ENCODE measurements at places on chromosomes 6 and 20.

DNA sequence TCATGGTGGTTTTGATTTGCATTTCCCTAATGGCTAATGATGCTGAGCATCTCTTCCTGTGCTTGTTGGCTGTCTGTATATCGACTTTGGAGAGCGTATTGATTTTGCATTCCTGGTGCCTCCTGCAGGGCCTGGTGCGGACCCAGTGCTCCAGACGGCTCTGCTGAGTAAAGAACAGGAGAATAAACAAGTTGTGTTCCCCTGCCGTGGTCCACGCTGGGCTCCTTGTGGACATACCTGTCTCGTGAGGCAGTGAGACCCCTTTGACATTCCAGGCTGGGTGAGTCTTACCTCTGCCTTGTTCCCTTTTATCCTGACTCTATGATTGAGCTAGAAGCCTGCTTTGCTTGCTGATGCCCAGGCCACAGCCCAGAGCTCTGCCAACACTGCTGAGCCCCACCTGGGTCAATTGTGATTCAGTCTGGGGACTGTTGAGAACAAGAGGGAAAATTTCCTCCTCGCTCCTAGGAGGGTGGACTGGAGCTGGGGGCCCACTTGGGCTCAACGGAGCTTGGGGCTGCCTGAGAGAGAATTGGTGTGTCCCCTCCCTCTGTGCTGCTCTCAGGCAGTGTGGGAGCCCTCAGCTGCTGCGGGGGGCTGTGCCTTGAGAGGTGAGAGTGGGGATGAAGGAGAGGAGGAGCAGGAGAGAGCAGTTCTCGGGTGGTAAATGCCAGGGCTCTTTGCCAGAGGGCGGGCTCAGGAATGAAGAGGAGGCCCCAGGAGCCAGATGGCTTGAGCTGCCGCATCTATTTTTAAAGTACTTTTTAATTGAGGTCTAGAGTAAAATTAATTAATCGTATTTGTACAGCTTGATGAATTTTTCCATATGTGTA is 43.7 kb upstream of the PMEPA1 start:
- peak; percentile 51 for DNase-seq

DNA sequence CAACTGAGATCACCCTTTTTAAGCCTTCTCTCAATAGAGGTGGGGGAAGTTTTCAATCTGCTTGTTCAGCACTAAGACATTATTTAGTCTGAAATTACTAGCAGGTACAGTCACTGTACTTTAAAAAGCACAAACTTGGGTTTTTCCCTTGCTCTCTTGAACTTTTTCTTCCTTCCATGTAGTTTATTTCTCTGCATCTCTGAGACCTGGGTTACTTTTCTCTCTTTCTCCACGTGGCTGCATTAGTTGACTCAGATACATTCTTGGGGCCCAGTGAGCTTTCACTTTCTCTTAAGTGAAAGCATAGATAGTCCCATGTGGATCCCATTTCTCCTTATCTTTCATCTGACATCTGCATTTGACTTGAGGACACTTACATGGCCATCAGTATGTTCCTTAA is 433.9 kb upstream of the MAP3K7 start:
- no peak for DNase-seq

DNA sequence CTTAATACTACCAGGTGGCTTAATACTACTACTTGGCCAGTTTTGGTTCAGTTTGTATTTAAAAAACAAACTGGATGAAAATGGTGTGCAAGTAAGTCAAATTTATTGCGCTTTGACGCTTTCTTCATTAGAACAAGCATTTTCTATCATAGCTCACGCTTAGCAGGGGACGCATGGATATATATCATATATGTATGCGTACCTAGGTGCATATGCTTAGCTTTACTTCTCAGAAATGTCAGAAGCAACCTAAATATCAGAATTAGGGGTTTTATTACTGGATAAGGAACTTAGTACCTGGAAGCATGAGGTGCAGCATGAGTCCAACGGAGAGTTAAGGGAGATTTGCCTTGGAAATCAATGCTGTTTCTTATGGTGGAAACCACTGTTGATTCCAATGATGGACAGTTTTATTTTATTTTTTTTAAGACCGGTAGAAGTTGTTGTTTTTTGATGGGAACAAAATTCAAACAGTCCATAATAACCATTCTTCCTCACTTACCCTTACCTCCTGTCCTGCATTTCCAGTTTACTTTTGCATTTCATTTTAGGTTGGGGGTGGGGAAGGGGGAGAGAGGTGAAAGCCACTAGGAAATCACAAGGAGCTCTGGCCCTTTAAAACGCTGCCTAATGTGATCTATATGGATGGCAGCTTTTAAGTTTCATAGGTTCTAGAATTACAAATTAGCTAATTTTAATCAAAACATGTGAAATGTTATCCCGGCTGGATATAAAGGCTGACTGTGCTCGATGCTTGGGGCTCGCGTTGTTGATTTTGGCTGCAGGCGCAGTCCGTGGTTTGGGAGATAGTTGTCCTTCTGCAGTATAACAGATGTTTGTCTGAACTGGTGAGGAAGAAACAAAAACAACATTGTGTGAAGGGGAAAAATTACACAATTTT is 2.1 kb downstream of the SOBP start:
- no peak for DNase-seq

GRCh38 chr6:167221400-167222201 is 63.8 kb upstream of the GPR31 start:
- DNase-seq: no peak

DNA sequence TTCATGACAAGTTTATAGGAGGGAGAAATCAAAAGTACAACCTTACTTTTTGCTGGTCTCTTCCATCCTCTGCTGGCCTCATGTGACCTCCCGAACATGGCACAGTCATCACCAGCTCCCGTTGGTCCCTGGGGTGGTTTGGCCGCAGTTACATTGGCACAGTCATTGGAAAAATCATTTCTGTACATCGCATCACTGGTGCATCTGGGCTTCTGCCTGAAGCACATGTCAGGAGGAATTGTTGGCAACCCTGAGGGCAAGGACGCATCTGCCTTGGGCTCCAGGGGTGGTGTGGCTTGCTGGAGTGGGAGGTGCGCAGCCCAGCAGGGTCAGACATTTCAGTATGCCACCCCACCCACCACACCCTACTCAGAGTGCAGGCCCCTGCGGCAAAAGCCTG is 162.9 kb upstream of the SLC24A3 start:
- DNase-seq: no peak

GRCh38 chr20:36308353-36308752 is 2.2 kb downstream of the DLGAP4 start:
- no peak for DNase-seq

- no peak for DNase-seq
These were observed 576.4 kb downstream of the HTR1B start for GRCh38 chr6:76886900-76887299.

DNA sequence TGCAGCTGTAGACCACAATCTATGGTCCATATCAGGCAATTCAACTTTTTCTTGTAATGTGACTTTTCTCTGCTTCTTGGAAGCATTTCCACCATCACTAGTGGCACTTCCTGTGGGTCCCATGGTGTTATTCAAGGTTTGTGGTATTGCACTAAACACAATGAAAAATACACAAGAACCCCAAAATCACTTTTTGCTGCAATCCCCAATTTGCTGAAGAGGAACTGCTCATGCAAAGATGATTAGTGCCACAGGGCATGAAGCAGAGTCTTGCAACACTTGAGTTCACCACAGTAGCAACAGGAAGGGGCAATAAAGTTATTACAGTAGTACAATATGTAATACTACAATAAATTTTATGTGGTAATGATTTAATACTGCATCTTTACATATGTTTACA is 16.8 kb upstream of the TAAR1 start:
- DNase-seq: no peak

DNA sequence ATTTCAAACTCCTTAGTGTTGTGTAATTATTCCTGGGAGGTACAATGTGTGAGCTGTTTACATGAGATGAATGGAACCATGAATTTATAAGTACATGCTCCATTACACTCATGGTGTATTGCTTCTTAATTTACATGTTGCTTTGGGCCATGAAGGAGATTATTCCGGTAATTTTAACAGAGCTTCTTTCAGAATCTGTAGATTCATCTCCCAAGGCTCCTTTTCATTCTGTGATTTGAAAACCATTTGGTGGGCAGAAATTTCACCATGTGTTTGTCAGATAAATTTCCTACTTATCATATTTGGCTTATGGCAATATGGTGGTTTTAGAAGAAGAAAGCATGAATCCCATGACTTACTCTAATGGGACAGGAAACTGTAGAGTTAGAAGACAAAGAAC is 421.6 kb upstream of the EYS start:
- DNase-seq: no peak

GRCh38 chr6:163543321-163543720 is 128.8 kb downstream of the QKI start:
- DNase-seq: no peak

DNA sequence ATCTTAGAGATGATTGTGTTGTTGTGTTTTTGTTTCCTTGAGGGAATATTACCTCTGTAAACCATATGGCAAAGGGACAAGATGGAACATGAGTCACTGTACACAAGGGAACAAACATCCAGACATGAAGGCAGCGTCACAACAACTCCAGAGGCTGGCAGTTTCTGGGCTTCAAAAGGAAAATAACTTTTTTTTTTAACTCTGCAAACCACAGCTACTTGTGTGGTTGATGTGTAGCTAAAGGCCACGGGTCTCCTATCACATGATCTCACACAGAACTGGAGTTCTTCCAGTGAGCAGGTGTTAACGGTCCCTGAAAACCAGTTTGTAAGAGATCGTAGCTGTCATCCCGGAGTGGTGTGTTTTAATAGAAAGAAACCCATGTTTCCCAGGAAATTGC is 33.2 kb upstream of the HBS1L start:
- peak; percentile 71 for DNase-seq

DNA sequence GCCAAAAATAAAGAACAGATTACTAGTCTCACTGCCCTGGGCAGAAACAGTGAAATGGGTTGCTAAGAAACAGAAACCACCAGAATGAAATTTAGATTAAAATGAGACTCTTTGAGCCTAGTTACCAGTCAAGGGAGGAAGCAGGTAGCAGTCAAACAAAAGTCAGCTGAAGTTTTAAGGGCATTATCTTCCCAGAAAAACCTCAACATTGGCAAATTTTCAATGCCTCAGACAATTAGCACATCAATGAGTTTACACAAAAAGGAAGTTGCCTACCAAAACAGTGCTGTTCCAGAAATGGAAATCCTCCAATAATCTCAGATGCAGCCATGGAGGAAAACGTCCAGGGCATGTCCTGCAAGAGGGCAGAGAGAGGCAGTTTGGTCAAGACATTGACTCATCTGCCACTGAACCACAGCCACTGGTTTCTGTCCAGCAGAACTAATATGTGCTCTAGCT is 399.7 kb upstream of the ADGRB3 start:
- DNase-seq: no peak

- DNase-seq: no peak
These were observed 107.4 kb upstream of the FRMD1 start for GRCh38 chr6:168186438-168186837.

DNA sequence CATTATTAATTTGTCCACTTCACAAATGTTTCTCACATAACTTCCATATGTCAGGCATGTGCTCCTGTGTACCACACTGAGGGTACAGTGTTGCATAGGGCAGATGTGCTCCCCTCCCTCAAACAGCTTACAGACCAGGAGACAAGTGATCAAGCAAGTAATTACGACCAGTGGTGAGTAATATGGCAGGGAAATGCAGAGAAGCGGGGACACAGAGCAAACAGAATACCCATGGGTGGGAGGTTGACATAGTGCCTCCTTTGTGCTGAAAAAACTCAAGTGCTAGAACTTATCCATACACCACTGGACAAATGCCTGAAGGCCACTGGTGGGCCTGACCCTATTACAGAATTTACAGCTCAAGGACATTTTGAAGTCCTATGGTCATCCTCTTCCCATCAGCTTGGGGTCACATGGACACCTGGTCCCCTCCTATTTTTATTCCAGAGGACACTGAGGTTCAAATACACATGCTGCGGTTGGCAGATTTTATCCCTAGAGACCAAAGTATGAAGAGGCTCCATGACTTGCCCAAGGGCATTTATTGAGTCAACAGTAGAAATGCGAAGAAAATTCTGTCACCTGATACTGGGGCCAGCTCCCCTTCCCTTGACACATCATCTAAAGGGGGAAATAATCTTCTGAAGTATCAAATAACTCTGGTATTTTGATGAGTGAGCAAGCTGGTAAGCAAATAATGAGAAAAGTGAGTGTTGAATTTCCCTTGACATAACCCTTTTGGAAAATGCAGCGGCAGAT is 116.6 kb downstream of the QRSL1 start:
- DNase-seq: no peak

DNA sequence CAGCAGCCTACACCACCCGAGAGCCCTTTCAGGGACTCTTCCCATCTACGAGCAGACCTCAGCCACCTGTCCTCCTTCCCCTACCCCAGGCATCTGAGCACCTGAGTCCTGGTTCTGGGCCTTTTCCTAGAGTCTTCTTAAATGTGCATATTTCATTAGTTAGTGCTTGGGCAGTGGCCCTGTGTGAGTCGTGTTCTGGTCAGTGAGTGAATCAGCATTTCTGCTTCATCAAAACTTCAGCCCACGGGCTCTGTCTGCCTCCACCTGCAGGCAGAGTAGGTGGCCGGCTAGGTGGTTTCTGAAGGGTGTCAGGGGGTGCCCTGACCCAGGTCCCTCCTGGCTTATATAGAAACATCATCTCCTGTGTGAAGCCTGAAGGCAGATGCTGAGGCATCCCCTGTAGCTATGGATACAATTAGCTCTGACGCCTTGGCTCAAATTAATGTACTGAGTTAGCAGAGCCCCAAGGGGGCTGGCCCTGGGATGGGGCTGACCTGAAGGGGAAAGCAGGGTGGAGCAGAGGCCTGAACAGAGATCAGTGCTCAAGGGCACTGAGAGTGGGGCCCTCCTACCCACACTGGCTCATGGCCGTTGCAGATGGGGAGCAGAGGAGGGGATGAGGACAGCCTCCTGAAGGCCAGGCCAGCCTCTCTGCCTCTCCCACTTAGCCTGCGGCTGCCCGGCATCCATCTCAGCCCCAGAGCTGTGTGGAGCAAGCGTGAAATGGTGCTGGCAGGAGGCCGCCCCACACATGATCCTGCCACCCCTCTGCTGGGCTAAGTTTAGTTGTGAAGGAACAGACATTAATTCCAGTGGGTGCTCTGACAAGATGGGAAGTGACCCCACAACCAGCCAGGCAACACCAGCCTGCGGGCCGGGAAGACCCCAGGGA is 13.6 kb downstream of the IP6K3 start:
- DNase-seq: no peak

- no peak for DNase-seq
These were observed 16.7 kb downstream of the RAET1L start for GRCh38 chr6:150008588-150008987.

- no peak for DNase-seq
These were observed 100.9 kb downstream of the RCAN2 start for GRCh38 chr6:46390153-46390876.

GRCh38 chr6:144343701-144344428 is 58.7 kb downstream of the UTRN start:
- no peak for DNase-seq

DNA sequence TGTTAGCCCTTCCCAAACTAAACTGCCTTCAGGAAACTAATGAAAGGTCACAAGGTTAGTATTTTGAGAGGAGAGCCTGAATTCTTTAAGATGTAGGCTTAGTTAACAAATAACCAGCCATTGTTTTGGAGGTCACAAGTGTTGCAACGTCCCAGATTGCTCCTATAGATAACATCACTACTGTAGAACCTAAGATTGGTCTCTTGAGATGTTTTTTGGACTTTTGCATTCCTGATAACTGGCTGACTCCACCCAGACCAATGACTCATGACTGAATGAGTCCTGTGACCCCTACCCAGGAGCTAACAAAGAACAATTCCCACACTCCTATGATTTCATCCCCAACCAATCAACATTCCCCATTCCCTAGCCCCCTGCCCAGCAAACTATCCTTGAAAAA is 178.8 kb downstream of the SCP2D1 start:
- DNase-seq: no peak
